Hippocampal formation (tissue), 2 donors: ENCODE measurements at places on chromosomes 6 and 20.

- no peak for DNase-seq
These were observed 26.2 kb downstream of the CTCFL start for GRCh38 chr20:57498425-57499400.

GRCh38 chr6:52551483-52552277 lies 25.2 kb downstream of the TRAM2 start:
- DNase-seq = peak; percentile 12

DNA sequence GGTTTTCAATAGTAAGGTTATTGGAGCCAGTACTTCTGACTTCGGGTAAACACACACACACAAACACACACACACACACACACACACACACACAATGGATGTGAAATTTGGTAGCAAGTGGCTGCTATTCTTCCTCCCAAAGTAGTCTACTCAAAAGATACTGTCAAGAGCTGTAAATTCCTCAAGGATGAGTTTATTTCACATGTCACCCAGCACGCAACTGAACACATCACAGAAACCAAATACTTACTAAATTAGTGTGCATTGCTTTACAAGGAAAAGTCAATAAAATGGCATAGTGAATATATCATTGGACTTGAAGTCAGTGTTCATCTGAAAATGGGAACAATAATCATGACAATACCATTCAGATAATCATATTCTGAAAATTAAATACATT lies 32.9 kb downstream of the MMUT start:
- DNase-seq = no peak

DNA sequence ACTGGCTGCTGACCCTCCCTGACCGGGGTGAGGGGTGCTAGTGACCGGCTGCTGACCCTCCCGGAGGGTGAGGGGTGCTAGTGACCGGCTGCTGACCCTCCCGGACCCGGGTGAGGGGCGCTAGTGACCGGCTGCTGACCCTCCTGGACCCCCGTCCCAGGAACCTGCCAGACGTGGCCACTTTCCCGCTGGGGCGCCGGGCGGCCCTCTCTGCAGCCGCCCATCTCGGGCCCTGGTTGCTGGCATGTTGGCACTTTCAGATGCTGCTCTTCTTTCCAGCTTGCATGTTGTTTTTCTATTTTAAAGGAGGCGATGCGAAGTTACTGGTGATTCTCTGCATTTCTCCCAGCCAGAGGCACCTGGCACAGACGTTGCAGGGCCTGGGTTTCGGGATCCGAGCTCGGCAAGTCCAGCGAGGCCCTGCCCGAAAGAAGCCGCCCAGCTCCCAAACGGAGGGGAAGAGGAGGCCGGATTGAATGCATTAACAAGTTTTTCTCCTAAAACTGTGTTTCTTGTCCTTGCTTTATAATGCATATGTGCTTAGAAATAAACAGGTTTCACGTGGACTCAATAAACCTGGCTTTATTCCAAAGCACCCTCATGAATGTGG lies 34.4 kb downstream of the FRMD1 start:
- no peak for DNase-seq

- no peak for DNase-seq
These were observed 195.2 kb downstream of the LY86 start for GRCh38 chr6:6783721-6784120.

- no peak for DNase-seq
These were observed 42.9 kb downstream of the NHSL1 start for GRCh38 chr6:138456401-138456790.

- peak; percentile 30 for DNase-seq
These were observed 23.5 kb upstream of the MAP3K7 start for GRCh38 chr6:90610301-90610750.

GRCh38 chr6:36729161-36729524 lies 31.5 kb downstream of the RAB44 start:
- DNase-seq = no peak
